NCI-H345 (cell line): ENCODE measurements at places on chromosomes 7 and 10.

DNA sequence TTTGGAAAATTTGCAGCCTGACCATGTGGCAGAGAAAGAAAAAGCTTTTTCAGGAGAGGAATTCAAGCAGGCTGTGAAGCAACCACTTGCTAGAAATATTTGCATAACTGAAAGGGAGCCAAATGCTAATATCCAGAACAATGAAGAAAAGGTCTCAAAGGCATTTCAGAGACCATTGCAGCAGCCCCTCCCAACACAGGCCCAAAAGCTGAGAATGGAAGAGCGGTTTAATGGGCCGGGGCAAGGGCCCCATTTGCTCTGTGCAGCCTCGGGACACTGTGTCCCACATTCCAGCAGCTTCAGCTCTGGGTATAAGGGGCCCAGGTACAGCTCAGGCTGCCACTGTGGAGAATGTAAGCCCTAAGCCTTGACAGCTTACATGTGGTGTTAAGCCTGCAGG, 918.1 kb upstream of the POT1 start:
- no peak for DNase-seq

- DNase-seq = no peak
Measured at GRCh38 chr10:15585303-15585715, 134.4 kb downstream of the ITGA8 start.

GRCh38 chr10:124983321-124983720, 41.4 kb downstream of the ZRANB1 start:
- DNase-seq = no peak

- no peak for DNase-seq
Measured at GRCh38 chr7:104127204-104127603, 80.6 kb downstream of the ORC5 start.

DNA sequence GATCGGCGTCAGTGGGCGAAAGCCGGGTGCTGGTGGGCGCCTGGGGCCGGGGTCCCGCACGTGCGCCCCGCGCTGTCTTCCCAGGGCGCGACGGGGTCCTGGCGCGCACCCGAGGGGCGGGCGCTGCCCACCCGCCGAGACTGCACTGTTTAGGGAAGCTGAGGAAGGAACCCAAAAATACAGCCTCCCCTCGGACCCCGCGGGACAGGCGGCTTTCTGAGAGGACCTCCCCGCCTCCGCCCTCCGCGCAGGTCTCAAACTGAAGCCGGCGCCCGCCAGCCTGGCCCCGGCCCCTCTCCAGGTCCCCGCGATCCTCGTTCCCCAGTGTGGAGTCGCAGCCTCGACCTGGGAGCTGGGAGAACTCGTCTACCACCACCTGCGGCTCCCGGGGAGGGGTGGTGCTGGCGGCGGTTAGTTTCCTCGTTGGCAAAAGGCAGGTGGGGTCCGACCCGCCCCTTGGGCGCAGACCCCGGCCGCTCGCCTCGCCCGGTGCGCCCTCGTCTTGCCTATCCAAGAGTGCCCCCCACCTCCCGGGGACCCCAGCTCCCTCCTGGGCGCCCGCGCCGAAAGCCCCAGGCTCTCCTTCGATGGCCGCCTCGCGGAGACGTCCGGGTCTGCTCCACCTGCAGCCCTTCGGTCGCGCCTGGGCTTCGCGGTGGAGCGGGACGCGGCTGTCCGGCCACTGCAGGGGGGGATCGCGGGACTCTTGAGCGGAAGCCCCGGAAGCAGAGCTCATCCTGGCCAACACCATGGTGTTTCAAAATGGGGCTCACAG, 1.1 kb downstream of the EGFR start:
- DNase-seq = no peak

DNA sequence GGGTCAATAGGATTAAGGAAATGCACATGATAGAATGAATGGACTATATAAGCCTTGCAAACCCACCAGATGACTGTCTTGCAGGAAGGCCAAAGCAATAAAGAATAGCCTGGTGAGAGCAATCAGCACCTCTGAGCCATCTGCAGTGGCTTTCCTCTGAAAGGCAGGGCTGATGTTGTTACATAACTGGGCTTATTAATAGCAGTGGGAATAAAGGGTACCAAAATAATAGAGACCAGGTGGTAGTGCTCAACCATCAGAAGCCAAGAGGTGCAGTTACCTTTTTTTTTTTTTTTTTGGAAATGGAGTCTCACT, 16.8 kb upstream of the VPS26A start:
- no peak for DNase-seq

- DNase-seq = no peak
Measured at GRCh38 chr10:110260746-110261477, 43.8 kb downstream of the SMNDC1 start.

DNA sequence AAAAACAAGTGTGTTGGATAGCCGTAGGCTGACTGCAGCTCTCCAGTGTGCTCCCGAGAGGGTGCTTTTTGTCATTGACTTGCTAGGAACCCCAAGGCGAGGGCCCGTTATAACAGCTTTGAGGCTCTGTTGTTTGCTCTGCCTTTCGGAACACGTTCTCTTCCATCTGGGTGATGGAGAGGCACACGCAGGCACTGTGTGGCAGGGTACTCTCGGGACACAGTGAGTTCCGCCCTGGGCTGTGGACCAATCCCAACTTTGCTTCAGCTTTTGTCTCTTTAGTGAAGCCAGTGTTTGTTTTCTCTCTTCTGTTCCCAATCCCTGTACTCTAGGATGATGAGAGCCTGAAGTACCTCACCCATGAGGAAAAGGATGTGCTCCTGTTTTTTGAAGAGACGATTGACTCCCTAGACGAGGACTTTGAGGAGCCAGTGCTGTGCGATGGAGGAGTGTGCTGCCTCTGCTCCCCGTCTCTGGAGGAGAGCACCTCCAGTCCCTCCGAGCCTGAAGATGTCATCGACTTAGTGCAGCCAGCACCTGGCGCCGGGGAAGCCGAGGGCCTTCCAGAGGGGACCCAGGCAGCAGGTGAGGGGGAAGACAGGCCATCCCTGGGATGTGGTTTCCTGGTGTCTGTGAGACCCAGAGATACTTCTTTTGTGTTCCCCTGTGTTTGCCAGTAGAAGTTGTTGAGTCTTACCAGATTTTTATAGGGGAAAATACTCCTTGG, 43.2 kb downstream of the PROSER2 start:
- DNase-seq = peak; percentile 52

DNA sequence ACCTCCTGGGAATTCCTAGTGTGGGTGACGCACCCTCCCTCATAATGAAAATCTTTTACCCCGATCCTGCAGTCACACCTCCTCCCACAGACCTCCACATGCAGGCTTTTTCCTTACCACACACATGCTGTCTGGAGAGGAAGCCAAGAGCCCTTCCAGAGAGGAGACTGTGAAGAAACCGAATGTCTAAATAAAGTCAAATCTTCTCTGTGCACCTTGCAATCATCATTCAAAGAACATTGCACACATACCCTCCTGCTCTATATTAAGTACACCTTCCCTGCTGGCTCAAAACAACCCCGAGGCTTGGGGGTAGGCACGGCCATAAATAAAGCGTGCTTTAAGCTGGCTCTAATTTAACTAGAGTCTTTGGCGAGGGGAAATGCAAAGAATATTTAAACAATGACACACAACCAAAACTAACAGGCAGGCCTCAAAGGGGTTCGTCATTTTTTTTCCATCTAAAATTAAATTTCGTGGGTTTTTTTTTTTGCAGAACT, 34.9 kb downstream of the CALML3 start:
- no peak for DNase-seq

- DNase-seq = no peak
Measured at GRCh38 chr10:15636446-15636845, 83.3 kb downstream of the ITGA8 start.

DNA sequence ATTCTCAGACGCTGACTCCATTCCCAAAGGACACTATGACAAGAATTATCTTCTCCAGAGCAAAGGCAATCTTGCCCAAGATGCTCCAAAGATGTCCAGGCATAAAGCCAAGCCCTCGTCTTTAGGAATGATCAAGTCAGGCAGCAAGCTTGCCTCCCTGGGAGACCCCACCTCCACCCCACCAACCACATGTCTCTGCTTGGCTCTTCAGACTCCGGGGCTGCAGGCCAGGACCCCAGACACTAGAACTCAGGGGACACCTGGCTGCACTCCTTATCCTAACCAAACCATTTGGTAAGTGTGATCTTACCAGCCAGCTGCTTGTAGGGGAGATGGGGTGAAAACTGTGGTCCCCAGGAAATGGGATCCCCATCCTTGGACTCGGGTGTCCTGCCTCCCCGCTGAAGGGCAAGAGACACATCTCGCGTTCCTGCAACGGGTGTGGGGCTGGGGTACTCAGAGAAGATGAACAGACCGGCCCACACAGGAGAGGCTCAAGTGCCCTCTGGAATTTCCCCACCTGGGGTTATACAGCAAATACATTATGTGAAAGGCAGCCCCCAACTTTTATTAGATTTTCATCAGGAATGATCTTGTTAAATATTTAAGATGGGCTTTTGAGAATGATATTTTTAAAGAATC, 55.7 kb downstream of the INSIG1 start:
- no peak for DNase-seq

DNA sequence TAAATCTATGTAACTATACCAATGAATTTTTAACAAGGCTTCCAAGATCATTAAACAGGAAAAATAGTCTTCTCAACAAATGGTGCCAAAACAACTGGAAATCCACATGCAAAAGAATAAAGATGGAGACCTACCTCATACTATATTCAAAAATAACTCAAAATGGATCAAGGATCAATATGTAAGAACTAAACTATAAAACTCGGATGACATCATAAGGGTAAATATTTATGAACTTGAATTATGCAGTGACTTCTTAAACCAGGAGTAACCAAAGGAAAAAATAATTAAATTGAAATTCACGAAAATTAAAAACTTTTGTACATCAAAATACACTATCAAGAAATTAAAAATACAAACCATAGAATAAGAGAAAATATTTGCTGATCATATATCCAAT, 728.7 kb upstream of the GHITM start:
- DNase-seq = no peak

DNA sequence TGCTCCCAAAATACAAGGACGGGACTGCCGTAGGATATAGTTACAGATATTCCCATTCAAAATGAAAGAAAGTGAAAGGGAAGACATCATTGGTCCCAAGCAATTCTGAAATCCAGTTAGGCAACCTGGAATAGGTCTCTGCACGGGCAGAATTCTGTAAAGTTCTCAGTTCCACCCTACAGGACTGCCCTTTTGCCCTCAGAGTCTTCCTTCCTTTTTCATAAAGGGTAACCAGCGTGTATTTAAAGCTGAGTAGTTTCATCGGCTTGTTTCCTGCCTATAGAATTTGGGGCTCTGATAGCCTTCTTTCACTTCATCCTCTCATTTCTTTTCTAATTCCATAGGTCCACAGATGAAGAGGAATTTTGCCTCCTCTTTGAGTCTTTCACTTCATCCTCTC, 20.0 kb downstream of the COPG2 start:
- DNase-seq = no peak
